ENCODE measurements at places on chromosomes 2 and 18.

- no peak overlapping the region for H3K4me3 ChIP-seq
- no peak for DNase-seq
- no peaks in the 10 kb centered on the region for H3K36me3 ChIP-seq
- H3K27ac ChIP-seq = no peak overlapping the region
- H3K4me1 ChIP-seq = no peaks in the 10 kb centered on the region
These were observed 24.1 kb downstream of the POLE4 start for GRCh38 chr2:74982577-74982976.

GRCh38 chr2:143617803-143618415 is 488.7 kb downstream of the ARHGAP15 start:
- H3K27me3 ChIP-seq = no peaks in the 10 kb centered on the region
- no peak for DNase-seq
- no peaks in the 10 kb centered on the region for H3K4me1 ChIP-seq
- H3K36me3 ChIP-seq = no peaks in the 10 kb centered on the region

DNA sequence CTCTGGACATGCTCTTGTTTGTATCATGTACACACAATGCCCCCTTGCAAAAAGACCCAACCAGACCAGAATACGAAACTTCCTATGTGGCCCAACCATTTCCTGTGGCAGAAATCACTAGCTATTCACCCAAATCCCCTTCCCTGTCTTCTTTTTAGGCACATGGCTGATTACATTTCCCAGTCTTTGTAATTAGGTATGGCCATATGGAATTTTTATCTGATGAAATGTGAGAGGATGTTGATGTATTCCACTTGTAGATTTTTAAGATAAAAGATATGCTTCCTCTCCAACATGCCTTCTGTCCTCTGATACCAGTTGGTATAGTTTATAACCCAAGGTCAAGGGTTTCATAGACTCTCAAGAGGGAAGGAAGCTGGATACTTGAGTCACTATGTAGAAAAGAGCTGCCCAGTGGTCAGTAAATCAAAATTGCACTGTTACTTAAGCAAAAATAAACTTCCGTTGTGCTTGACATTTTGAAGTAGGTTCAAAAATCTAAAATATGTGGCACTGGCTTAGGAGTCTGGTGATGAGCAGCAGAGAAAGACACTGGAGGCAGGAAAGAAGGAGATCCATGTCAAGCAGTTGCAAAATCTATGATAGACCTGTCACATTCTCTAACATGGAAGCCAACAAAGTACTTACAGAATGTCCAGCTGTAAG is 297.4 kb downstream of the SMAD2 start:
- no peak overlapping the region for H3K4me3 ChIP-seq
- H3K4me1 ChIP-seq = no peaks in the 10 kb centered on the region
- H3K36me3 ChIP-seq = no peaks in the 10 kb centered on the region
- no peak for DNase-seq
- no peaks in the 10 kb centered on the region for H3K27me3 ChIP-seq

GRCh38 chr2:111169924-111170323 is 49.2 kb downstream of the BCL2L11 start:
- DNase-seq = no peak
- H3K27me3 ChIP-seq = no peaks in the 10 kb centered on the region
- peaks cover 5% of the 10 kb centered on the region for H3K4me1 ChIP-seq
- no peak overlapping the region for H3K27ac ChIP-seq
- H3K36me3 ChIP-seq = no peaks in the 10 kb centered on the region

- H3K27me3 ChIP-seq = no peaks in the 10 kb centered on the region
- no peak overlapping the region for H3K27ac ChIP-seq
- H3K4me1 ChIP-seq = no peaks in the 10 kb centered on the region
These were observed 305.9 kb upstream of the TMEFF2 start for GRCh38 chr2:192500550-192501200.

DNA sequence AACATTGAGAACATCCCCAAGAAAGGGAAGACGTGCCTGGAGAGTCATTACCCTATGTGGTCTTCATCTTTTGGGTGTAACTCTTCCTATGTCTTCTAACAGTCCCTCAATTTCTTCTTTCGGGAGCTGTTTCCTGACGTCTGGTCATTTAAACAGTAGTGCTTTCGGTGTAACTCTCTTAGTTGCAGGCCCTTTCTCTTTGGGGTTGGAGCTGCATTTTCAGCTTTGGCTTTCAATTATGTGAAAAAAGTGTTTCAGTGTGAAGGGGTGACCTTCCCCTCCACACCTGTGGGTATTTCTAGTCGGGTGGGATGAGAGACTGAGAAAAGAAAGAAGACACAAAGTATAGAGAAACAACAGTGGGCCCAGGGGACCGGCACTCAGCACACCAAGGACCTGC is 105.9 kb downstream of the CERS6 start:
- DNase-seq = no peak
- H3K27me3 ChIP-seq = no peaks in the 10 kb centered on the region
- H3K4me1 ChIP-seq = no peaks in the 10 kb centered on the region
- no peak overlapping the region for H3K27ac ChIP-seq

GRCh38 chr2:163748420-163748819 is 12.6 kb upstream of the FIGN start:
- H3K4me1 ChIP-seq = no peaks in the 10 kb centered on the region
- H3K27me3 ChIP-seq = no peaks in the 10 kb centered on the region
- no peak overlapping the region for H3K4me3 ChIP-seq
- H3K27ac ChIP-seq = no peak overlapping the region
- DNase-seq = no peak
- H3K36me3 ChIP-seq = no peaks in the 10 kb centered on the region

GRCh38 chr2:160278101-160278878 is 78.2 kb upstream of the ITGB6 start:
- no peak overlapping the region for H3K27ac ChIP-seq
- no peak for DNase-seq
- no peaks in the 10 kb centered on the region for H3K36me3 ChIP-seq
- no peak overlapping the region for H3K4me3 ChIP-seq
